Femur (tissue), 1 donor: ENCODE measurements at places on chromosomes 6 and 20.

DNA sequence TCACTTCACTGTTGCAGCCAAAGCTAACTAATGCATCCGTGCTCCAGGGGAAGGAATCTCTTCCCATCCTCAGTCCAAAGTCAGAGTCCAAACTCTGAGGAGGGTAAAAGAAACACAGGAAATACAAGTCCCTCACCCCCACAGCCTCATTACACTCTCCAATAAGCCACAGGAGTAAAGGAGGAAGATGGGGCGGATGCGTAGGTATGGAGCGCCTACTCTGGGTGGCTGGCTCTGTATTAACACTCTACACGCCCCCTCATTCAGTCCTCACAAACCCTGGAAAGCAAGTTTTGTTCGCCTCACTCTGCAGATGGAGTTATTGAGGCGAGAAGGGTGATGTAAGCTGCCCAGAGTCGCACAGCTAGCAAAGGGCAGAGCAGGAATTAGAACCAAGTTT lies 242.9 kb downstream of the NRN1 start:
- DNase-seq, result no peak

DNA sequence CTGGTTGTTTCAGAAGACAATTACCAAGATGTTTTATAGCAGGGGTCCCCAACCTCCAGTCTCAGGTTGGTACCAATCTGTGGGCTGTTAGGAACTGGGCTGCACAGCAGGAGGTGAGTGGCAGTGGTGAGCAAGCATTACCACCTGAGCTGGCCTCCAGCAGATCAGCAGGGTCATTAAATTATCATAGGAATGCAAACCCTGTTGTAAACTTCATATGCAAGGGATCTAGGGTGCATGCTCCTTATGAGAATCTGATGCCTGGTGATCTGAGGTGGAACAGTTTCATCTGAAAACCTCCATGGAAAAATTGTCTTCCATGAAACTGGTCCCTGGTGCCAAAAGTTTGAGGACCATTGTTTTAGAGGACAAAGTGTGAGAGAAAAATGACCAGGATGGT lies 240.6 kb downstream of the GRM1 start:
- no peak for DNase-seq

DNA sequence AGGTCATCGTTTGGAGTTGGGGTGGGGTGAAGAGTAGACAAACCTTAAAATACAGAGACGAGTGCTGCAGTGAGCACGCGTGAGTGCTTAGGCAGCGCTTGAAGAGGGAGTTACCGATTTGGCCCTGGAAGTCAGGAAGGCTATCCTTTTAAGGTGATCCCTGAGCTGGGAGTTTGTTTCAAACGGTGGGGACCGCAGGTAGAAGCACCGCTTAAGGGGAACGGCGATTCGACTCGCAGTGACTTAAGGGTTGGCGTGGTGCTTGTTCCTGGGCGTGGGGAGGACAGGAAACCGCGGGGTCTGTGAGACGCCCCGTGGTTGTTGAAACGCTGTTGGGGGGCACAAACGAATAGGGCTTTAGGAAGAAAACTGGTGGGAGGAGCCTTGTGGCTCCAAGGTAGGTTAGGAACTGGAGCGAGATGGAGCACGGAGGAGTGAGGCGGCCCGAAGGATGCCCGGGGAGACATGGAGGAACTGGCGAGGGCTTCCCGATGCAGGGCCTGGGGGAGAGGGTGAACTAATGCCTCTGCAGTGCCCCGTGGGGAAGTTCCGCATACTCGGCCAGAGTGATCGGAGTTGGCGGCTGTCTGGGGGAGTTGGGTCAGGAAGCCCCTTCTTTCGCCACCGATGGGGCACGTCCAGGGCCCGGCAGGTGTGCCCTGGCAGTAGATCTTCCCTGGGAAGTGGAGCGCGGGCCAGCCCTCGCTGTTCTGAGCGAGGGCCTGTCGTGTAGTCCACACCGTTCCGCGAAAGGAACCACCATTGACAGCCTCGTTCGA lies 1.3 kb upstream of the CDYL start:
- peak; percentile 45 for DNase-seq

DNA sequence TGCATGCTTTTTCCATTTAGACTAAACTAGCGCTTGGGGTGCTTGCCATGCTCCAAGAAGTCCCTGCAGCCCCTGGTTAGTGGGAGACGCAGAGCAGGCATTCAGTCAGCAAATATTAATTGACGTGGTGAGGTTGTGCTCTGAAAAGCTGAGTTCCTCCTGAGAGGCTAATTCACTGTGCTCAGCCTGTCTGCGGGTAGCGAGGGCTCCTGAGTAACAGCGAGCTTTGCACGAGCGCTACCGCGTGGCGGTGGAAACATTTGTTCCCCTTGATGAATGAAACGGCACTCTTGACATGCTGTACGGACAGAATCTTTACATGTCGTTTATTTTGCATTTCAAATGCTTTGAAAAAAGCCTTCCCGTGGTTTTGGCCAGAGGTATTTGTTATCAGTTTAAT lies 170.6 kb upstream of the AGPAT4 start:
- peak; percentile 66 for DNase-seq

GRCh38 chr6:154187714-154188113 lies 148.7 kb downstream of the OPRM1 start:
- DNase-seq, result no peak

DNA sequence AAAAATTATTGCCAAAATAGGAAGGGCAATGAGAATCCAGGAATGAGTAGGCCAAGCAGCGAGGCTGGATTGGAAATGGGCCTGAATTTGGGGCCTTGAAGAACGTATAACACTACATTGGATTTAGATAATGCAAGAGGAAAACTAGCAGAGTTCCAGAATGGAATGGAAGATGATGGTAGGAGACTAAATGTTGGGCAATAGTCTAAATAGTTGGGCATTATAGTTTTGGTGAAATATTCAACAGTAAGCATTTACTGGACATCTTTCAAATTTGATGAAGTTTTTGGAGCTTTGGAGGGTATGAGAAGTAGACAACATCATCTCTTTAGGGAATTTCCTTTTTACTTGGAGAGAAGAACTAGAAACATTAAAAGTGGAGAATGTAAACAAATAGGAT lies 3.4 kb upstream of the JARID2 start:
- no peak for DNase-seq

DNA sequence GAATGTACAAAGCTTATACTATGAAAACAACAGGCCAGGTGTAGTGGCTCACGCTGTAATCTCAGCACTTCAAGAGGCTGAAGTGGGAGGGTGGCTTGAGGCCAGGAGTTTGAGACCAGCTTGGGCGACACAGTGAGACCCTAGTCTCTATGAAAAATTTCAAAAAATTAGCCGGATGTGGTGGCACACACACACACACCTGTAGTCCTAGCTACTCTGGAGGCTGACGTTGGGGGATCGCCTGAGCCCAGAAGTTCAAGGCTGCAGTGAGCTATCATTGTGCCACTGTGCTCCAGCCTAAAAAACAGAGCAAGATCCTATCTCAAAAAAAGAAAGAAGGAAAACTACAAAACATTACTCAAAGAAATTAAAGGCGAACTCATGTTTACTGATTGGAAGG lies 7.3 kb upstream of the ASF1A start:
- DNase-seq, result no peak

DNA sequence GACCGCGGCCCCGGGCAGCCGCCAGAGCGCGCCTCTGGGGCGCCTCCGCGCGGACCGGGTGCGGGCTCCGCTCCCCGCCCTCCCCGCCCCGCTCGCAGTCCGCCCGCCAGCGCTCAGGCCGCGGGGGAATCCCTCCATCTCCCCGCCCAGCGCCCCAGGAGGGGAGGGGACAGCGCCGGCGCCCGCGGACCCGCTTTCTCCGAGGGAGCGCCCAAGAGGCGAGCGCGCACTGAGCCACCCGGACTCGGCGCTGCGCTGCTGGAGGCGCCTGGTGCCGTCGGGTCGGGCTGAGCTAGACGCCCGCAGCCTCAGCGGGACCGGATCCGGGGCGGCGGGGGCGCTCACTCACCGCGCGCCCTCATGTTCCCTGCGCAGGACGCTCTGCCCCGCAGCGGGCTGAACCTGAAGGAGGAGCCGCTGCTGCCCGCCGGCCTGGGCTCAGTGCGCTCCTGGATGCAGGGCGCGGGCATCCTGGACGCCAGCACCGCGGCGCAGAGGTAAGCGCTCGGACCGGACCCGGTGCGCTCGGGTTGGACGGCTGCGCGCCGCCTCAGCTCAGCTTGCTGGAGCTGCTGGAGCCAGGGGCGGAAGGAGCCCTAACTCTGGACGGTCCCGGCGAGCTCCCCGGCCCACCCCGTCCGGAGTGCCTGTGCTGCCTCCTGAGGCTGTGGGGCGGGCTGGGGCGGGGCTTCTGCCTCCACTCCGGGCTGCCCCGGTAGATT lies 867 bp downstream of the EBF4 start:
- peak; percentile 44 for DNase-seq

- DNase-seq, result no peak
Measured at GRCh38 chr6:38509713-38510112, 130.0 kb downstream of the BTBD9 start.

DNA sequence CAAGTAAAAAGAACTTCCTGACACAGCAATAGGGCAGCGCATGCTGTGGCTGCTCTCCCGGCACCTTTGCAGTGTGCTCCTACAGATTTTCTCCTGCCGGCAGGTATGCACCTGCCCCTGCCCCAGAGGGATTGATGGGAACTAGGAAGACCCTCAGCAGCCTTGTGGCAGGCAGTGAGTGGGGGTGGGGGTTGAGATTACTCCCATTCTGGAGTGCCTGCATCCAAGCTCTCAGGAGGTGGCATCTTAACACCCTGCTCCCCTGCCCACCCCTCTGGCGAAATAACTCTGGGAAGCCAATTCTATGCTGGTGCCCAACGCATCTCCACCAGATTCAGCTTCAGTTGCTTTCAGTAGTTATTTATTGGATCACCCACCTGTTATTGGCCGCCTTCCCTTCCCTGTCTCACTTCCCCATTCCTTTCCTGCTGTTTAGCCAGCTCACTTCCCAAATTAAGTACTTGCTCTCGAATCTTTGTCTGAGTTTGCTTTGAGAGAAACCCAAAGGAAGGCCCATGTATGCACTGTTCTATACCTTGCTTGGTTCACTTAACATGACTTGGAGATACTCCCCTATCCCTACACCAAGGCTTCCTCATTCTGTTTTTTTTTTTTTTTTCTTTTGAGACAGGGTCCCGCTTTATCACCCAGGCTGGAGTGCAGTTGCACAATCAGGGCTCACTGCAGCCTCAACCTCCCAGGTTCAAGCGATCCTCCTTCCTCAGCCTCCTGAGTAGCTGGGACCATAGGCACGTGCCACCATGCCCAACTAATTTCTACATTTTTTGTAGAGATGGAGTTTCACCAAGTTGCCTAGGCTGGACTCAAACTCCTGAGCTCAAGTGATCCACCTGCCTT lies 29.3 kb upstream of the SLC23A2 start:
- DNase-seq, result no peak

GRCh38 chr6:88494401-88495140 lies 328.4 kb upstream of the CNR1 start:
- DNase-seq, result no peak

GRCh38 chr20:8735014-8735413 lies 333.9 kb upstream of the PLCB4 start:
- DNase-seq, result no peak

GRCh38 chr6:132749111-132749510 lies 8.6 kb downstream of the VNN2 start:
- no peak for DNase-seq

- DNase-seq, result no peak
Measured at GRCh38 chr6:68679399-68679798, 44.3 kb downstream of the ADGRB3 start.

- DNase-seq, result no peak
Measured at GRCh38 chr20:37108676-37109075, 12.9 kb upstream of the RBL1 start.

- no peak for DNase-seq
Measured at GRCh38 chr6:112651239-112651638, 304.1 kb downstream of the RFPL4B start.

DNA sequence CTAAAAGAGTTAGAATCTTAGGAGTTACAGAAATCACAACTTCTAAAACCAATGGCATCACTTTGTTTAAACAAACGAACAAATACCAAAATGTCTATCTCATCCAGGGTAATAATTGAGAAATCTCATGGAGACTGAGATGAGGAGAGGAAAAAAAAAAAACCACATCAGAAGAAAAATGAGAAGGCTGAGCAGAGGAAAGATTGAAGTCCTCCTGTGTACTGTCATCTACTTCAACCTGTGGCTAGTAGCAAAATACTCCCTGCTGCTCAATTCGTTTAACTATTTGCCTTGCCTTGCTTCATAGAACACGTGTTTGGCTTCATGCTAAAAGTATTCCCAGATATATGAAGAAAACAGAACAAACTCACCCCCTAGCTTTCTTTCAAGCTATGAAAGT lies 143.7 kb downstream of the PDE10A start:
- DNase-seq, result no peak
